ENCODE measurements at places on chromosomes 12 and 14.

DNA sequence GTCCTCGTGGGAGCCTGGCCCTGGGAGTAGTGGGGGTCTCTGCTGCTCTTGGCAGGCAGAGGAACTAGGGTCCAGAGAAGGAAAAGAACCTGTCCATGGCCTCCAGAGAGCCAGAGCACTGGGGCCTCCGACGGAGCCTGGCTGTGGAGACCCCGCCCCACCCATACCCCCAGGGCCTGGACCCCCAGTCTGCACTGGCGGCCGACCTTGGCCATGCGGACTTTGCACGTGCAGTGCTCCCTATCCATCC, 1.1 kb downstream of the BEGAIN start:
- no peak for DNase-seq

DNA sequence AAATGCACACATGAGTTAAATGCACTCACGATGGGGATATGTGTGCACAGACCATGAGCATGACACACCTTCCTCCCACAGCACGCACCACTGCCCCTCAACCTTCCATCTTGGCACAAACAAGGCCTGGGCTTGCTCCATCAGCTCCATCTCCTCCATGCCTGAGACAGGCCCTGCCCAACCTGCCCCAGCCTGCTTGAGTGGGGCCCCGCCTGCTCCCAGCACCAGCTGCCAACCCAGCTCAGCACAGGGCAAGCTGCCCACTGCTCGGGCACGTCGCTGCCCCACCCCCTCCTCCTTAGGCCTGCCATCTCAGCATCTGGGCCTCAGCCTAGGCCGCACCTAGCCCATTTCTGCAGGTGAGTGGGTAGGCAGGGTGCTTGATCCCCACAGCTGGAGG, 27.6 kb upstream of the KRT78 start:
- DNase-seq: no peak

GRCh38 chr14:34238610-34239009, 223.4 kb downstream of the SPTSSA start:
- no peak for DNase-seq

DNA sequence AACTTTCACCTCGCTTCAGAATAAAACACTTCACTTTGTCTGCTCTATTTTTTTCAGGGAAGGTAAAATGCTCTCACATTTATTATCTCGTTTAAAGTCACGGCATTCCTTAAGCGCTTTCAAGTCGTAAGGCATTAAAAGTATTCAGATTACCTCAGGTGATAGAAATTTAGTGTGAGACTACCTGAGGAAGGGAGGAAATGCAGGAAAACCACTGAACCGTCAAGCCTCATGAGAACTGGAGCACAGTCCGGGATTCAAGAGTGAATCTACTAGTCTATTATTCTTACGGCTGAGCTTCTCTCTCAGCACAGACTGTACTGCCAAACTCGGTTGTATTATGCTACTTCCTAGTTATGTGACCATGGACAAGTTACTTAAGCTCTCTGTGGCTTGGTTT, 8.3 kb upstream of the PPFIBP1 start:
- no peak for DNase-seq

GRCh38 chr12:47551426-47551851, 154.4 kb downstream of the RPAP3 start:
- DNase-seq: no peak

DNA sequence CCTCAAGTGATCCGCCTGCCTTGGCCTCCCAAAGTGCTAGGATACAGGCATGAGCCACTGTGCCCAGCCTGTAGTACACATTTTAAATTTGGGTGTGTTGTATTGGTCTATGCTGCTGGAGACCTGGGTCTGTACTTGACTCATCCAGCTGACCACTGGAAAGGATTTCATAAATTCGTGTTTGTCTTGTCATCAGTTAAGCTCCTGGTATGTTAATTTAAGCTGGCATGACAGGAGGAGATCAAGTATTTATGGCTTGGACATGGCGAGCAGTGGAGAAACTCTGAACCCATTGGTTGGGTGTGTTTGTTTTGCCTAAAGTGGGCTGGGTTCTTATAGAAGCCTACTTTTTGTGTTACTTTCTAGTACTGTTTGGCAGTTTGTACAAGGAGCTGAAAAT, 24.2 kb downstream of the YY1 start:
- DNase-seq: peak; percentile 41

- no peak for DNase-seq
These were observed 12.5 kb upstream of the MTERF2 start for GRCh38 chr12:106999446-106999845.

- peak; percentile 32 for DNase-seq
These were observed 79.8 kb downstream of the SRRM4 start for GRCh38 chr12:119060847-119061796.

DNA sequence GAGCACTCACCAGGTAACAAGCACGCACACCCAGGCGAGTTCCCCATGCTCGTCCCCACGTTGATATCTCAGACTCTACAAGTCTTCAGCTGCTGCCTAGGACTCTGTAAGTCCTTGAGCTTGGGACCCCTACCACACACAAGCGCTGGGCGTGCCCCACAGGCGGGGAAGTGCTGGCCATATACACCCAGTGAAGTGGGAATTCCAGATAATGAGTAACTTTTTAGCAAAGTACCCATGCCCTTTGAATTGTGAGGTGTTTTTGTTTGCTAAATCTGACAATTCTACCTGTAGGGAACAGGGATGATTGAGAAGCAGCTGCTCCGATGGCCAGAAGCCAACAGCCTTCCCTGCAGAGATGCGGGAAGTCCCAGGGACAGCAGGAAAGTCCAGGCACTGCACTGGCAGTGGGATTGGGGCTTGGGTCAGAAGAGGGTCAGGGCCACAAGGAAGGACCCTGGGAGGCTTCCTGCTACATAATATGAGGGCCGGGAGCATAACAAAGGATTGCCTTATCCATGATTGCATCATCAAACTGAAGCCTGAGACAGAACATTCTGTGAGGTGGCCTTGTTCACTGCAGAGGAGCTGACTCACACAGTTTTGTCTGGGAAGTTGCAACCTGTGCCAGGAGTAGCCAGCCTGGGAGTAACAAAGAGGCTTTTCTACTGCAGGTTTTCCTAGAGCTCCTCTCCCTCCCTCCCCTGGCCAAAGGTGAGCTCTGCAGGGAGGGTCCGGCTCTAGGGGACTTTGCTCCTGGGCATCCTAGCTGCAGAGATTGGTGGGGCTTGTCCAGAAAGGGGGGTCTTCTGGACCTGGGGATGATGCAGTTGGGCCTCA, 13.2 kb upstream of the SERPINA3 start:
- DNase-seq: peak; percentile 5

DNA sequence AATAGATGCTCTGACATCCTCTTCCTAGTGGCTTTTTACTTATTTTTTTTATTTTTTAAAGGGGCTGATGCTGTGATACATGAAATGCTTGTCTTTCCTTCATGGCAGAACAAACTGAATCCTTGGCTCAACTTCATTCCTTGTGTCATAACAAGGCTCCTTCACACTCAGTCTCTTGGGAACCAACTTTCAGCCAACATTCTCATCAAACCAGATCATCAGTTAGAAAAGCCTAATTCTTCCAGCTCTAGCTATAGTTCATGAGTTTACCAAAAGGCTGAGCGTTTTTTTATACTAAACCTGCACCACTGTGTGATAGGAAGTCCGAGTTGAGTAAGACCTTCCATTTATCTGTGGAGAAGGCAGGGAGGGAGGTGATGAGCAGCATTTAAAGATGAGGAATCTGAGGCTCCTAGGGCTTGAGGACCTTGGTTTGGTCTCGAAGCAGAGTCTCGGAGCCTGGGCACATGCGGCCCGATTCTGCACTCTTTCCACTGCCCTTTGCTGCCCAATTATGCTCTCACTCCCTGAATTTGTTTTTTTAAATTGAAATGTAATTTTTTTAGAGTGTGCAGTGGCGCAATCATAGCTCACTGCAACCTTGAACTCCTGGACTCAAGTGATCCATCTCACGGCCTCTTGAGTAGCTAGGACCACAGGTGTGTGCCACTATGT, 8.2 kb downstream of the GPRC5D start:
- DNase-seq: no peak

GRCh38 chr12:15563663-15564062, 225.5 kb downstream of the EPS8 start:
- peak; percentile 65 for DNase-seq

DNA sequence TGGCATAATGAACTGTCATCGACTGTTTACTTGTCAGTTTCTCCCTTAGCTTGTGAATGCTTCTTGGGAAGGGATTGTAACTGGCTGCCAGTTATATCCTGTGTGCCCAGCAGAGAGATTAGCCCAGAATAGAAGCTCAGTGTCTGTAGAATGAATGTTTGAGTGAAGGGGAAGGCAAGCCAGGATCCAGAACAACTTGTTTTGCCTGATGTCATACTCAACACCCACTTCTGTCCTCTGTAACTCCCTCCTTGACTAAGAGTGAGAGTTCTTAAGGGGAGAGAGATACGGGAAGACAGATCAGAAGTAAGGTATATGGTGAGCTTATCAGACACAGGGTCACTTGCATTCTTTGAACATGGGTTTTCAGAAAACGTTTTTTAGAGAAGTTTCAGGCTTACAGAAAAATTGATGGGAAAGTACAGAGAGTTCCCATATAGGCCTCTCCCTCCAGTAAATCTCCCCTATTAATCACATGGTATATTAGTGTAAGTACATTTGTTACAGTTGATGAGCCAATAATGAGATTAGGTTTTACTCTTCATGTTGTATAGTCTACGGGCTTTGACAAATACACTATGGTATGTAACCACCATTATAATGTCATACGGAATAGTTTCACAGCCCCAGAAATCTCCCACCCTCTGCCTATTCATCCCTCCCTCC, 5.6 kb upstream of the SPPL3 start:
- DNase-seq: no peak

GRCh38 chr12:64531665-64532334, 78.5 kb upstream of the RASSF3 start:
- DNase-seq: no peak

DNA sequence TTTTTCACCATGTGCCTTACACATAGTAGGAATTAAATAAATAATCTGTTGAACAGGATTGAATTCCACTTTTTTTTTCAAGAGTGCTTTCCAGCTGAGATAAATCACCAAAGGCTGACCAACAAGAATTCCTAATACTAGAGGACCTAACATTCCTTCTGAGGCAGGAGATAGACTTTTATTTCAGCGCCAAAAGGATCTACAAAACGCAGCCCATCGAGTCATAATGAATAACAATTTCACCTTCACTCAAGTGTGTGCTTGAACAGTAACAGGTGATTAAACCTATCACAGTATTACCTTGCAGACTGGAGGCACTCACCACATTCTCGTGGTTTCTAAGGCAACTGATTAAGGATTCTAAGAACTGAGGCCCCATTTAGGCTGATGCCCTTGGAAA, 224.3 kb upstream of the ATP2B1 start:
- DNase-seq: no peak

DNA sequence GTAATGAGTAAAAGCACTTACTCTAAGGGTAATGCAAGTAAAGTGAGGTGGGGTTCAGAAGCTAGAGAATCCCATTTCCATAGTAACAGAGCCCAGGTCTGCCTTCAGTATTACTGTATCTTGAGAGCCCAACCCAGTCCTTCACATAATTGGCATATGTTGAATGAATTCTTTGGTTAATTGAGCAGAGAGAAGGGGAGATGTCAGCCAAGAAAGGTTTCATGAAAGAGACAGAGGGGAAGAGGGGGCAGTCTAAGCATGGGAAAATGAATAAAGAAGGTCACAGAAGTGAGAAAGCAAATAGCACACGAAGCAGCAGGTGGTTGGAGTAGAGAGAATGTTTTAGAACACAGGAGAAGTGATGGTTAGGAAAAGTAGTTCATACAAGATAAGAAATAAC, 371.1 kb downstream of the SEC23A start:
- no peak for DNase-seq

DNA sequence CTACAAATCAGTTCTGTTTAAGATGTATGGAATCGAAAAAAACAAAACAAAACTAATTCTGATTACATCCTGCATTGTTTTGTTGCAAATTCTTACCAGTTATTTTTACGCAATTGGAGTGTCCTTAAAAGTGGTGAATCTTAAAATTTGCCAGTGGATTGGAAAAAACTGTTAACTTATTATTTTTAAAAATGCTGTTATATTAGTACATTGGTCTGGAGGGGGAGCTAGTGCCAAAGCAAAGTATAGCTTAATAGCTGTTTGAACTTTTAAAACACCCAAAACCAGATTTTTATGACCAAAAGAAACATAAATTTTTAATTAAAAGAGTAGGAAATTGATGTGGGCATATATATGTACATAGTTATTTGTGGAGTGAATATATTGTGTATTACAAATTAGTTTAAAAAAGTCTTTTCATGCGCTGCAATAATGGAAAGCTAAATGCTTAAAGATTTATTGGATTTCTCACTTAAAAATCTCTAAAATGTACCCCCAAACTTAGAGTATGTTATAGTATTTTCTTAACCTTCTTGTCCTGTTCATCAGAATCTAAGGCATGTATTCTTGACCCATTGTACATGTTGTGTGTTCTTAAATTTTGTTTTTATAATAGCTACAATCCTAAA, 2.5 kb downstream of the FUT8 start:
- peak; percentile 35 for DNase-seq

DNA sequence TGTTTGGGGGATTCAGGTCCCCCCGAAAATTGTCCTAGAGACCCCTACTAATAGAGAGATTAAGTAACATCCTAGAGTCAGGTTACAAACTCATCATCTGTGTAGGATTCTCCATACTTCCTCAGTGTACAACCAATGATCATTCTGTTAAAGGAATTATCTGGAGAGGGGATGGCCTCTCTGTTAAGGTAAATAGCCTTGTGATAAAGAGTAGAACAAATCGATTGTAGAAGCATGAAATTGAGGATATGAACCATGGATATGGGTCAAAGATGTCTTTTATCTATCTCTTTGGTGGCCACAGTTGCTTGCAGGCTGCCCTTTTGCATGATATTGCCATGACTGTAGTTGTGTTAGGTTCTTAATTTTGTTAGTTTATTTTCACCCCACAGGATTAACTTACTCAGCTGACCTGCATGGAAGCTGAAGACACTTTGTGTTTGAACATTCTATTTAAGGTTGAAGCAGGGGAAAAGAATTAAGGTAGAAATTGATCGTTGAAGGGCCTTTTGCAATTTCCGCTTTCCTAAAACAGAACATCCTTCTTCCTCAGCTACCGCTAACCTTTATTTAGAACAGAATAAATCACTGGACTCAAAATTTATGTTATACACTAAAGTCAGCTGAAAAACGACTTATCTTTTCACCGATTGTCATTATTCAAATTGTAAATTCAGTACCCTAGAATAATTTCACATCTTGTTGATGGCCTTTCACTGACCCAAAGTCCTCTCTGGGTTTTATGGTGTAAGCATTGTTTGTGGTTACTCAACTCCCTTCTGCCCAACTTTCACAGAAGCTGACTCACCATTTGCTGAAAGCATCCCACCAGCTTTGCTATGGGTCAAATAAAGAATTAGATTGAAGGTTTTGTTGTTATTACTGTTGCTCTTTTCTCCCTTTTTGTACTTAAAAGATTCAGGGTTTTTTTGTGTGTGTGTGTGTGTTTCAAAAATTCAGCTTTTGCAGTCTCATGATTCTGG, 52.3 kb downstream of the IRAK3 start:
- peak; percentile 97 for DNase-seq

- no peak for DNase-seq
These were observed 1242.2 kb upstream of the TMEM132C start for GRCh38 chr12:127024791-127025190.

- DNase-seq: no peak
These were observed 79.7 kb upstream of the MYF6 start for GRCh38 chr12:80627782-80628181.

Data from MV-4-11 (cell line).